Activated T-helper 1 cell treated with anti-CD3 and anti-CD28 coated beads, Interleukin-12 subunit alpha, Interleukin-12 subunit beta, Interleukin-2, Interleukin-4 antibody, amounts not matched to agents 30 ng/mL and 10 ng/mL and 1 ng/mL, durations not matched to agents 14 hours and 24 hours and 36 hours (primary cell): ENCODE measurements at places on chromosomes 4 and X. TPM values are rescaled to one million over a fixed set of nuclear protein-coding genes. Genes with fewer than 3 reads are reported as not detected.

DNA sequence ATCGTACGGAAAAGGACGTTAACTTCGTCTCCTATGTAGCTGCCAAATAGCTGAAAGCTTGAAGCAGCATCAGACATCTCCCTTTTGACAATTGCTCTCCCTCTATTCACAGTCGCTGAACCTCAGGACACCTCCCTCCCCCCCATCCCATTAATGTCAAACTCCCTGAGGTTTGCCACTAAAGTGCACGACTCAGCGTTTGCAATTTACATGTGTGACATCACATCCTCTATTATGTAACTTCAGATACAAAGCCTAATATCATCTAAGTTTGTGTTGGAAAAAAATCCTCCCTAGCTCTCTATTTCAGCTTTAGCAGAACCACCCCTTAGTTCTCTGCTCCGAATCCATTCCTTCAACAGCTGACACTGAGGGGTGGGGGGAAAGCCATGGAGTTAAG, 5.5 kb upstream of the NR3C2 start:
- no peaks in the 10 kb centered on the region for H3K36me3 ChIP-seq
- H3K4me3 ChIP-seq, result no peak overlapping the region
- H3K27ac ChIP-seq, result no peak overlapping the region

DNA sequence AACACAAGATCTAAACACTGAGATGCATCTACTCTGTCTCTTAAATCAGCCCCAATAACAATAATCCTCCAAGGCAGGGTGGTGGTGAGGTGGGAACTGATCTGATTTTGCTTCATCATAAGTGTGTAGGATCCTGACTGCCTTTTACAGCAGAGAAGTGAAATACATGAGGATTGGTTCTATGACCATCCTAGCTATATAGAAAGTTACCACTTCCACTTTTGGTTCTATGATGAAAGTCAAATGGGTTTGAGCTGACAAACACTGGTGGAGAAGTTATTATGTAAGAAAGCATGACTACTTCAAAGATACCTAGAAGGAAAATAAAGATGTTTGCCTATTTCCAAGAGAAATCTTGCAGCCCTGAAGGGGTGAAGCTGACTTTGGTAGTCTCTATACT, 181.6 kb downstream of the NKX6-1 start:
- H3K27ac ChIP-seq, result no peak overlapping the region
- no peaks in the 10 kb centered on the region for H3K27me3 ChIP-seq
- no peaks in the 10 kb centered on the region for H3K4me1 ChIP-seq
- no peak overlapping the region for H3K4me3 ChIP-seq
- no peak for DNase-seq

The RHOXF2 gene
- not detected in 2 replicates for total RNA-seq

DNA sequence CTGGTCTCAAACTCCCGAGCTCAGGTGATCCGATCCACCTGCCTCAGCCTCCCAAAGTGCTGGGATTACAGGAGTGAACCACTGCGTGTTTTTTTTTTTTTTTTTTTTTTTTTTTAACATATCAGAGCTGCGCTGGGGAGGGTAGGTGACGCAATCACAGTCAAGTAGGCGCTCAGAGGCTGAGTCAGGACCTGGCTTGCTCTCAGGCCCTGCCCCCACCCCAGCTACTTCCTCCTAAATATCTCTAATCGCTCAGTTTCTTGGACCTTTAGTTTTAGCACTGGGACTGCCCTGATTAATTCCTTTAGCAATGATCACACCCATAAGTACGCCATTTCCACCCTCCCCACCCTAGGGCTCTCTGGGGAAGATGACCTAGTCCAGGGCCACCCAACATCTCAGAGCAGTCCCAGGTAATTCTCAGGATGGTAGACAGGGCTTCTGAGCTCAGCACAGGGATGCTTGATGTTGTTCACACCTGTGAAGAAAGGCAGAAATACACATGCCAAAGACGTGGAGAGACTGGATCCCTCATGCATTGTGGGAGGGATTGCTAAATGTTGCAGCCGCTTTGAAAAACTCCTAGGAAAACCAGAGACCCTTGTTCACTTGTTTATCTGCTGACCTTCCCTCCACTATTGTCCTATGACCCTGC, 50.2 kb downstream of the DDX3X start:
- peaks cover 16% of the 10 kb centered on the region for H3K4me1 ChIP-seq
- H3K4me3 ChIP-seq, result peak overlapping the region; percentile 47
- DNase-seq, result peak; percentile 22
- no peaks in the 10 kb centered on the region for H3K27me3 ChIP-seq
- H3K27ac ChIP-seq, result peak overlapping the region; percentile 97
- peaks cover 4% of the 10 kb centered on the region for H3K36me3 ChIP-seq

The PNMA5 gene
- total RNA-seq, result not detected in 2 replicates
